Activated CD4-positive, alpha-beta T cell treated with anti-CD3 and anti-CD28 coated beads, Interleukin-2, amount 50 U/mL, for 24 hours (primary cell): ENCODE measurements at places on chromosomes 7 and 10.

- no peak for DNase-seq
These were observed 533.6 kb downstream of the GATA3 start for GRCh38 chr10:8588135-8588534.

GRCh38 chr7:121355574-121355973, 26.8 kb downstream of the WNT16 start:
- DNase-seq: no peak

DNA sequence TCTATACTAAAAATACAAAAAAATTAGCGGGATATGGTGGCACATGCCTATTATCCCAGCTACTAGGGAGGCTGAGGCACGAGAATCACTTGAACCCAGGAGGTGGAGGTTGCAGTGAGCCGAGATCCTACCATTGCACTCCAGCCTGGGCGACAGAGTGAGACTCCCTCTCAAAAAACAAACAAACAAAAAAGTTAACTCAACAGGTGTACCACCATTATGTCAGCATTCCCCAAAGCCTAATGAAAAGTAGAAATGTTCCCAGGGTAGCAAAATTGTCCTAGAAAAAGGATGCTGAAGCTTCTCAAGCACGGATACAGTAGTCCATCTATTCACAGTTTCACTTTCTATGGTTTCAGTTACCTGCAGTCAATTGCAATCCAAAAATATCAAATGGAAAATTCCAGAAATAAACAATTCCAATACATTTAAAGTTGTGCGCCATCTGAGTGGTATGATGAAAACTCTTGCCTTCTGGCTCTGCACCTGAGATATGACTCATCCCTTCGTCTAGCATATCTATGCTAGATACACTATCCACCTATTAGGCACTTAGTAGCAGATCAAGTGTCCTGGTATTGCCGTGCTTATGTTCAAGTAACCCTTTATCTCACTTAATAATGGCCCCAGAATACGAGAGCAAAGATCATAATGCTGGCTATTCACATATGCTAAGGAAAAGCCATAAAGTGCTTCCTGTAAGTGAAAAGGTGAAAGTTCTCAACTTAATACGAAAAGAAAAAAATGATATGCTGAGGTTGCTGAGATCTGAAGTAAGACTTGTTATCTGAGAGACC, 37.2 kb upstream of the SLC35G1 start:
- DNase-seq: no peak

GRCh38 chr7:15389073-15389472, 172.7 kb downstream of the AGMO start:
- no peak for DNase-seq

DNA sequence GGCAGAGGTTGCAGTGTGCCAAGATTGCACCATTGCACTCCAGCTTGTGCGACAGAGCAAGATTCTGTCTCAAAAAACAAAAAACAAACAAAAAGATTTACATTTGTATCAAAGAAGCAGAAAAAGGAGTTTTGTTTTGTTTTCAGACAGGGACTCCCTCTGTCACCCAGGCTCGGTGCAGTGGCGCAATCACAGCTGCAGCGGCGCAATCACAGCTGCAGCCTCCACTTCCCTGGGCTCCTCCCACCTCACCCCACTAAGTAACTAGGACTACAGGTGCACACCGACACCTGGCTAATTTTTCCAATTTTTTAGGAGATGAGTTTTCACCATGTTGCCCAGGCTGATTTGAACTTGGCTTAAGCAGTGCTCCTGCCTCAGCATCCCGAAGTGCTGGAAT, 1.8 kb downstream of the ARMC10 start:
- DNase-seq: no peak

- DNase-seq: no peak
These were observed 51.1 kb downstream of the ADRB1 start for GRCh38 chr10:114094795-114095194.

- DNase-seq: no peak
These were observed 760 bp upstream of the KCTD7 start for GRCh38 chr7:66627881-66628360.

GRCh38 chr10:75632805-75633462, 201.5 kb downstream of the LRMDA start:
- no peak for DNase-seq
